ENCODE measurements at places on chromosomes 1 and 21.

DNA sequence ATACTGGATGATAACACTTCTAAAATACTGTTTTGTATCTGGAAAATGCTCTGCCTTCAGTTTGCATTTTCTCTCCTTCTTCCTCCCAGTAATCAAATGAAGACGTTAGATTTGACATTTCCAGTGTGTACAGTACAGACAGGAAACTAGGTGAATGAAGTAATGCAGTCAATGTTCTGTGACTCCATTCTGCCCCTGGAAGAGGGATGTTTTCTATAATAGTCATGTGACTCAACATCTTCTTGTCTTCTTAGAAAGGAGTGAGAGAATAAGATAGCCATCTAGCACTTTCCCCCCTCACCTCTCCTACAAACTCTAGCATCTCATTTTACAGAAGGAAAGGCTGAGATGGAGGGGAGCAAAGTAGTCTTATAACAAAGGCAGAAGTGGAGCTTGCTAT is 77.6 kb downstream of the DDR2 start:
- DNase-seq, result no peak

DNA sequence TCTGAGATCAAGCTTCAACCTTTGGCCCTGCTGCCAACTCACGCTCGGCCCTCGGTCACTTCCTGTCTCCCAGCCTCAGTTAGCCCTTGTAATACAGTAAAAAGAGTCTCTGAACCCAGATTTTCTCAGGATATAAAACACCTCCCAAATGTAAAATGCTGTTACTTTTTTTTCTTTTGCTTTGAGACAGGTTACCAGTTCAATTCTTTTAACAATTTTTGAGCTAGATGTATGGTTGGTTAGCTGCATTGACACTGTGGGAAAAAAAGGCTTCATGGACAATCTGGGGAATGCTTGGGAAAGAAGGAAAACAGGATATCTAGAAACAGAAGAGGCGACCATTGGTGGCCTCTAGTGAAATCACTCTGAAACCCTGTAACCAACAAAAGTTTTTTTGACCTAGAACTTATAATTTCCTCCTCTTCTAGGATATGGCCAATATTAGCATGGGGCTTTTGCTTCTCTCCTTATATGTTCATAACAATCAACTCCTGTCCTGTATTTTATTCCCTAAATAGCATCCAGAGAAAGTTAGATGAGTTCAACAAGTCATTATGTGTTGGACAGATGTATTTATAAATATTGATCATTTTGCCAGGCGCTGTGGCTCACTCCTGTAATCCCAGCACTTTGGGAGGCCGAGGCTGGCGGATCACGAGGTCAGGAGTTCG is 1.3 kb downstream of the CMPK1 start:
- no peak for DNase-seq

DNA sequence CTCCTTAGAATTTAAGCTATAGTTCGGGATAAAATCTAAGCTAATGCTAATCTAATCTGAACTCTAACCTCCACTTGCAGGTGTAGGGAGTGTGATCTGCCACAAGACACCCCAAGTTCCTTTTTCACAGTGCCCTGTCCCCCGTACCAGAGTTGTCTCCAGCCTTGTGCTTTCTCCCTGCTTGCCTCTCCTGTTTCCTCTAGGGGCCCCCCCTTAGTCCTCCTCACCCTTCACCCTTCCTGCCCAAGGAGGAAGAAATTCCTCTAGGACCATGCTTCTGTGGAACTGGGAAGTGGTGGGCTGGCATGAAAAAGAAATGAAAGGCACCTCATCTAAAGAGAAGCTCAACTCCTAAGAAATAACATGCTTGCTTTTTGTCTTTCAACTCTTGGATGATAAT is 50.2 kb upstream of the BCL9 start:
- no peak for DNase-seq

- DNase-seq, result no peak
Observed at GRCh38 chr21:34219334-34220060, 144.3 kb upstream of the KCNE2 start.

DNA sequence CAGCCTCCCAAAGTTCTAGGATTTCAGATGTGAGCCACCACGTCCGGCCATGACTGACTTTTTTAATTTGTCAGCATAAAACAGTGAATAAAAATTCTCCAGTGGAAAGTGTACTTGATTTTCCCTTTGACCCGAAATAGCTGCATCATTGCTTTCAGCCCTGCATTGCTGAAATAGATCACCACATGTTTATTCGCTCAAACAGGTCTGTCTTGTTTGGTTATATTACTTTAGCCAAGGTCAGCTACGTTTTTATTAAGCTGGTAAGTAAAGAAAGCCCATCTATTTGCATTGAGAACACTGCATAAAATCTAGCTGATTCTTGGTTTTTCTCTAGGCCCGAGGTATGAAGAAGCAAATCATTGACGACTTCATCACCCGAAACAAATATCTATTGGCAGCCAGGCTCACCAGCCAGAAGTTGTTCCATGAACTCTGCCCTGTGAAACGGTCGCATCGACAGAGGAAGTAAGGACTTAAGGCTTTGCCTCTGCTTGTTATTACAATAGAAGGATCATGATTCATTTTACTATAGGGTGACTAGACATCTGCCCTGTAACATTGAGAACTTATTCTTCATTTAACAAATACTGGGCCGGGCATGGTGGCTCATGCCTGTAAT is 25.6 kb downstream of the AGMAT start:
- no peak for DNase-seq

All from inflammatory macrophage treated with lipopolysaccharide for 4 hours (primary cell).